ENCODE measurements at places on chromosomes 4 and X. TPM values are rescaled to one million over a fixed set of nuclear protein-coding genes. Genes with fewer than 3 reads are reported as not detected.
A peak's percentile ranks its signal among the peaks of the same experiment; 100 is the strongest.

OTC gene
- polyA plus RNA-seq, result 0.25 TPM

SASH3 gene
- 0.09 TPM for polyA plus RNA-seq

- DNase-seq, result no peak
Measured at GRCh38 chr4:24747234-24747975, 48.0 kb upstream of the SOD3 start.

DNA sequence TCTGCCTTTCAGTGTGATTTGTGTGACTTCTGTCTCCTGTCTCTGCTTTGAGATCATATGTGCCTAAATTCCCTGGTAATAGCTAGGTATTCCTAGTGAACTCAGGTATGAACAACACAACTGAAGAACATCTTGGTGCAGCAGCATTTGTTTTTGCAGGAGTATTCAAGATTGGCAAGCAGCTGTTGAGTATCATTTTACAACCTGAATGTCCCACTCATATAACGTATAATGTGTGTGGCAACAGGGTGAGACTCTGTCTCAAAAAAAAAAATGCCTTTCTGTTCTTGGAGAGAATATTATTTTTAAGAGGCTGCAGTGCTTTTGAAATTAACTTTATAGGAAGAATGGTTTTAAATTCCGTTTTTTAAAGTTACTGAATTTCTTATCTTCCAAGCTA lies 7.7 kb downstream of the LSM6 start:
- no peak for DNase-seq

DNA sequence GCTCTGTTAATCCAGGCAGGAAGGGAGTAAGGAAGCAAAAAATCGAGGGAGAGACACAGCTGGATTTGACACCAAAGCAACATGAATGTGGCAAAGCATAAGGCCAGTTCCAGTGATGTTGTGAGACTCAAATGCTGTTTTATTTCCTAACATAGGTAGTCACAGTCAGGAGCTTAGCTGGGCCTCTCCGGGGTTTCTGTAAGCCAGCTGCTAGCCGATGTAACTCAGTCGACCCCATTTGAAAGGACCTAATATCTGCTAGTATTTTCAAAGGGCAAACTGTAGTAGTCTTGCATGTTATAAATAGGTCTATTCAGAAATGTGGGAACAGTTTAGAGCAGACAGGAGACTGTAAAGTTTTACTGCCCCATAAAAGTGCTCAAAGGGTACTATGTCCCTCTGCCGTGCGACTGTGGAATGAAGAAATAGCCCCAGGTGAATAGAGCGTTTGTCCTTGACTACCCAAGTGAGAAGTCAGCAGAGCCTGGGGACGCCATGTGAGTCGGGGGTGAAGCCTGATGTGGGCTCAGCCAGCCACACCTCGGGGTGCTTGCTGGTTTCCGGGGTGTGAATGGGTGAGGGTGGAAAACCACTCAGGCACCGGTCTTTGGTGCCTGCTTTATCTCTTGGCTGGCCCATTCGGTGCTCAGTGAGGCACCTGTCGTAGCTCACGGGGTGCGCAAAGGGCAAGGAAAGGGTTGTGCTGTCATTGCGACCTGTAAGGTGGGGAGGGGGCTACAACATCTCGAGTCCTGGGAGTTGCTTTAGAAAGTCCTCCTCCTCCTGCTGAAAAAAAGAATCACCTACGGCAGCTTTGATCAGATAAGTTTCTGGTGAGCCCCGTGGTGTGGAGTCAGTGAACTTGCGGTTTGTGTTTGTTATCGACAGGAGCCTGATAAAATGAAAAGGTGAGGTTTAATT lies 745 bp downstream of the TRIM2 start:
- peak; percentile 45 for DNase-seq

DNA sequence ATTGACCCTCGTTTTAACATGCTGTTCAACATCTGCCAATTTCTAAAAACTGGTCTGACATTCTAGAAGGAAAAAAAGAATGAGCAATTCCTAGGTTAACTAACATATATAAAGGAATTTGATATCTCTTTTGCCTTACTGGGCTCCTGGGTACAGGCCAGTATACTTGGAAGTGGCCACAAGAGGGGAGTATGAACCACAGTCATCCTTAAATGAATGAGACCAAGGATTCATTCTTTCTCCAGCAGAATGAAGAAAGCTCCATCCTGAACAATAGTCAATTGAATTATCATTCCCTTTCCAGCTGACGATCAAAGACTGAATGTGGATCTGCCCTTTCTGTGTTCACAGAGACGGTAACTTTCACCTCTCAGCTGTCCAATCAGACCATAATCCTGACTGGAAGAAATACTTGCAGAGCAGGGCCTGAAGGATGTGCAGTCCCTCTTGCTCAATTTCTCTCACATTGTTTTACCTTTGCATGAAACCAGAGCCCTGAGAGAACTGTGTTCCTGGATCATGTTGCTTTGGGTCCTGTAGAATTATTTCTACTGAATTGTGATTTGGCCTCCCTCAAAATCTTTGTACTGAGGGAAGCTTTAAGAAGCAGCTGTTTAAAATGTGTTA lies 14.8 kb upstream of the SPARCL1 start:
- peak; percentile 4 for DNase-seq

All from HepG2 (cell line).